Stimulated activated CD4-positive, alpha-beta T cell treated with anti-CD3 and anti-CD28 coated beads, TNF-alpha, amount 100 ng/mL, for 24 hours (primary cell): ENCODE measurements at places on chromosomes 3 and 15.
A peak's percentile ranks its signal among the peaks of the same experiment; 100 is the strongest.

DNA sequence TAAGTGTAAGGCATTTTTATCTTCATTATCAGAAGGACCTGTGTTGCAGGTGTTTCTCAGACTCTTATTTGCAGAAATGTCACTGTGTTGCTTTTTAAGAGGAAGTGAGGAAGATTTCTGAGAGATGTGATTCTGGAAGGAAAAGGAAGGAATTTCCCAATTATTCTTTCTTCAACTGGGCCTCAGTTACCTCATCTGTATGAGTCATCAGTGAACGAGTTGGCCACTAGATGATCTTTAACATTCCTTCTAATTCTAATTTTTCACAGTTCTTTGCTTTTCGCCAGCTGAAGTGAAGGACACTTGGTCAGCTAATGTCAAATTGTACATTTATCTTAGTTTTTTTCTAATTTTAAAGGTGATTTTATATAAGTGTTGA, 28.9 kb downstream of the CLEC3B start:
- no peak for DNase-seq

DNA sequence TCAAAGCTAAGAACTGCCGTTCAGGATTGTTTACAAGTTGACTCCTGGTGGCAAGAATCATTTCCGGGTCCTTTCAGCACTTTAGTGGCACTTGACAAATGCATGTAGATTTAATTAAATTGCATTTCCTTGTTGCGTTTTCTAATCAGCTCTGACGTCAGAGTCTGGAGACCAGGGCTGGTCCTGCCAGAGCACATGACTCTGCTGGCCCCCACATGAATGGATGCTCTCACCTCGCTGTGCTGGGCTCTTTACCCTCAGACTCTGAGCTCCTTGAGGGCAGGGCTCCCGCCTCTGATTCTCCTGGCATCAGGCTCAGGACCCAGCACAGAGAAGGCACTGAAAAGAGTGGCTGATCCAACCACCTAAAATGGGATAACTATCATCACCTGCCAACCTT, 69.4 kb downstream of the FEM1B start:
- no peak for DNase-seq

DNA sequence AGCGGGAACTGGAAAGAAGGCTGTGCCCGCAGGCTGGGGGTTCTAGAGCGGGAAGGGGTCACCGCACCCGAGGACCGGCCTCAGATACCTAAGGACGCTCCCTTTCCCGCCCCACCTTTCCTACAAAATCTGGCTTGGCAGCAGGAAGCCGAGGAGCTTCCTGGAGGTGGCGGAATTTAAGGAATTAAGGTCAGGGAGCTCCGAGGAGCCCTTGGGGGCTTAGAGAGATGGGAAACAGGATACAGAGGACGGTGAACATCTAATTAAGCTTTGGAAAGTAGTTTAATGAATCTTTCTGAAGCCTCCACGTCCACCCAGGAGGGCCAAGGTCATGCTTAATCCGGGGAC, 507 bp upstream of the AP3B2 start:
- DNase-seq = no peak

GRCh38 chr15:58966698-58967097, 20.8 kb upstream of the RNF111 start:
- no peak for DNase-seq

GRCh38 chr3:71152892-71153265, 430.6 kb downstream of the FOXP1 start:
- DNase-seq = no peak

- DNase-seq = no peak
These were observed 10.9 kb downstream of the CCR5AS start for GRCh38 chr3:46395766-46396530.

GRCh38 chr3:185724761-185725160, 100.1 kb downstream of the IGF2BP2 start:
- DNase-seq = no peak

DNA sequence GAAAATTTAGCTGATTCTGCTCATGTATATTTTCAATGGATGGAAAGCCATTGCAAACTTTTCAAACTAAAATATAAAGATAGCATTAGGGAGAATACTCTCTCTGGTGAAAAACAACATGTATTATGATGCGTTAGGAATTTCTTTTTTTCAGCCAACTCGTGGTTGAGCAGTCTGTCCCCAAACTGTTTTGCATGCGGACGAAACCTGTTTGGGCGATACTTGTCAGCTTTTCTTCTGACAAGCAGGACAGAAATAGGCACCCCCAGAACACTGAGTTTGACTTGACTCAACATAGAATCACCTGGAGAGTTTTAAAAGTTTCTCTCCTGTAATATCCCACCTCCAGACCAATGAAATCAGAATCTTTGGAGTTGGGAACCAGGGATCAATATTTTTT, 417.5 kb upstream of the TPRG1 start:
- no peak for DNase-seq

DNA sequence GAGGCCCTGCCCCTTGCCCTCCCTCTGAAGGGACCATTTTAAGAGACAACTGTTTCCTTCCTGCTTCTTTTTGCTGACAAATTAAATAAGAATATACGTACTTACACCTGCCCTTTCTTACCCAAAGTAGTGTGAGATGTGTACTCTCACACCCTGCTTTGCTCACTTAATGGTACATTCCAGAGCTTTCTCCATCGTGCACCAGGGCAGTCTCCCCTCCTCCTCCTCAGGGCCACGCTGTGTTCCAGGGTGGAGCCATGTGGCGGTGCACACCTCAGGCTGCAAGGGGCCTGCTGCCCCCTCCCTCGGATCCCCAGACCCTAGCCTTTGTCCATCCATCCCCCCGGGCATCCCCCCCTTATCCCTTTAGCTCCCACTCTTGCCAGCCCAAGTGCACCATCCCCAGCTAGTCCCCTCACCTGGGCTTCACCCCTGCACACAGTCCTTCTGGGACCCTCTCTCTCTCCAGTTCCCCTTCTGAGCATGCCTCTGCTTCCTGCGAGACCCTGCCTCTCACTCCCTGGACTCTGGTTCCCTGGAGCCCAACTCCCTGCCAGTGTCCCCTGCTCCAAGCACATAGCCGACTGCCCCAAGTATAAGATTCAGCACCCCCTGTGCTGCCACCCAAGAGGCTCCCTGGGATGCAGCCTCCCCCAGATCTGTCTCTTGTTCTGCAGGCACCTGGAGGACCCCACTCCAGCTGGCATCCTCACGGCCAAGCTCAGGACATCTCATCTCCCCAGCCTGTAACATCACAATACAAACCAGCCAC, 89.5 kb upstream of the IQSEC1 start:
- no peak for DNase-seq

- no peak for DNase-seq
These were observed 169.2 kb downstream of the ROBO1 start for GRCh38 chr3:79598594-79598993.

DNA sequence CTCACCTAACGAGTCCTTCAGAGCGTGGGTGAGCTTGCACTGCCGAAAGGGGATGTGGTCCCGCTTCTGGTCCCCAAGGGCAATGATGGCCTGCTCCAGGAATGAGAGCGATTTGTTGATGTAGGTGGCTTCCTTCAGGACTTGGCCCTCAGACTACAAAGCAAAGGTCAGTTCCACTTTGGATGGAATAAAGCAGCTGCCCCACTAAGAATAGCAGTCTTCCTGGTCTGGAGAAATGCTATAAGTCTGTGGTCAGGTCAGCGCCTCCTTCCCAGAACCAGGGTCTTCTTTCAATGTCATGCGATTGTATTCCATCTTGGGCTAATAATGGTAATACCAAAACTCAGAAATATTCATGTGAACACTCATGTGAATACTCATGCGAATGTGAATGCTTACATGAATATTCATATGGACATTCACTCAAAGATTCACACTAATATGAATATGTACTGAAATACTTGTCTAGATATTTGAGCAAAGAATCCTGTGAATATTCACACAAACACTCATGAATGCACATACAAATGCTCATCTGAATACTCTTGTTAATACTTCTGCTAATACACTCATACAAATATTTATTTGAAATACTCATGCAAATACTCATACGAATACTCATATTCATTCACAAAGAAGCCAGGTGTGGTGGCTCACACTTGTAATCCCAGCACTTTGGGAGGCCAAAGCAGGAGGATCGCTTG, 16.7 kb downstream of the KIF9 start:
- DNase-seq = no peak

DNA sequence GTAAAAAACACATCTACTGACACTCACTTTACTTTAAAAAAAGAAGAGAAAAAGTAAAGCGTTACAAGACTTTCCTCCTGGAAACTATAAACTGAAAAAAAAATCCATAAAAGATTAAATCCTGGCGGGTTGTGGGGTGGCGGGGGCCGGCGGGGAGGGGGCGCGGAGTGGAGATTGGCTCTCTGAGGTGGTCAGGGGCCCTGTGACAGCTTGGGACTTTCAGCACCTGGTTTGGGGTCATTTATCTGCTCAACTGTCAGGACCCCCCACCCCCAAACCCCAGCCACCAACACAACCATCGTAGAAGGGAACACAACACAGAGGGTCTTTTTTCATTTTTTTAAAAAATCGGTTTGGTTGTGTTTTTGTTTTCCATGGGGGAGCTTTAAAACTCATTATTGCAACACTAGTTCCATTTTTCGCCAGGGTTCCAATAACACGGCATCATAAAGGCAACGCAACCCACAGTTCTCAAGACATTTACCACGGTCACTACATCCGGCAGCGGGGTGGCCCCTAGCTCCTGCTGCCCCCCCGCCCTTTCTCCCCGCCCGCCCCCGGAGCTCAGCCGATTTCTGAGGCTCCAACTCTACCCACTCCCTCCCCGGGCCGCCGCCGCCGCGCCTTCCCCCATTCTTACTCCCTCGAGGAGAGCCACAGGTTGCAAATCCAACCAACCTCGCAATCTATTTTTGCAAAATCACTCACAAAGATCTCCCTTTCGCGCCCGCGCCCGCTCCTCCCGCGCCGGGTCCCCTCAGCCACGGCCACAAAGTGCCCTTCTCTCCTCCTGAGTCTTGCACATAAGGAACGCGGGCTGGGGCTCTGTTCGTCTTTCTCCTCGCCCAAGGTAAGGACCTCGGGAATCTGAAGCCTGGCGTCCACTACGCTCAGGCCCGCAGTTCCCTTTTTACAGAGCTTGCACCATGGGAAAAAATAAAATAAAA, 1.8 kb downstream of the BCL6 start:
- DNase-seq = peak; percentile 48

DNA sequence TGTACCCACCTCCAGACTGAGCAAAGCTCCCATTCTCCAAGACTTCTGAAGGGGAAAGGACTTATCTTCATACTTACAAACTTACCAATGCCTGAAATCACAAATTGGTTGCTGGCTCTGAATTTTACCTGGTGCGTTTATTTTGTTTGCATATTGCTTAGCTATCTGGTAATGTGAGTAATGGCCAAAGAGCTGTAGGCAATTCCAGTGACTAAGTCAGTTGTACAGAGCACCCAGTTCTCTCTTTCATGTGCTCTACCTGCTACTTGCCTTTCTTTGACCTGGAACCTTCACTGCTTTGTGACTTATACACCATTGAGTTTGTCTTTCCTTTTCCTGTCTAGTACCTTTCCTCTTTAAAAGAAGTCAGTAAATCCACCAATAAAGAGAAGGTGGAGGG, 755.9 kb upstream of the LMCD1 start:
- DNase-seq = no peak

- DNase-seq = no peak
These were observed 165.8 kb downstream of the ERC2 start for GRCh38 chr3:56302417-56302816.

- no peak for DNase-seq
These were observed 22.0 kb downstream of the ACAD11 start for GRCh38 chr3:132637590-132637989.

DNA sequence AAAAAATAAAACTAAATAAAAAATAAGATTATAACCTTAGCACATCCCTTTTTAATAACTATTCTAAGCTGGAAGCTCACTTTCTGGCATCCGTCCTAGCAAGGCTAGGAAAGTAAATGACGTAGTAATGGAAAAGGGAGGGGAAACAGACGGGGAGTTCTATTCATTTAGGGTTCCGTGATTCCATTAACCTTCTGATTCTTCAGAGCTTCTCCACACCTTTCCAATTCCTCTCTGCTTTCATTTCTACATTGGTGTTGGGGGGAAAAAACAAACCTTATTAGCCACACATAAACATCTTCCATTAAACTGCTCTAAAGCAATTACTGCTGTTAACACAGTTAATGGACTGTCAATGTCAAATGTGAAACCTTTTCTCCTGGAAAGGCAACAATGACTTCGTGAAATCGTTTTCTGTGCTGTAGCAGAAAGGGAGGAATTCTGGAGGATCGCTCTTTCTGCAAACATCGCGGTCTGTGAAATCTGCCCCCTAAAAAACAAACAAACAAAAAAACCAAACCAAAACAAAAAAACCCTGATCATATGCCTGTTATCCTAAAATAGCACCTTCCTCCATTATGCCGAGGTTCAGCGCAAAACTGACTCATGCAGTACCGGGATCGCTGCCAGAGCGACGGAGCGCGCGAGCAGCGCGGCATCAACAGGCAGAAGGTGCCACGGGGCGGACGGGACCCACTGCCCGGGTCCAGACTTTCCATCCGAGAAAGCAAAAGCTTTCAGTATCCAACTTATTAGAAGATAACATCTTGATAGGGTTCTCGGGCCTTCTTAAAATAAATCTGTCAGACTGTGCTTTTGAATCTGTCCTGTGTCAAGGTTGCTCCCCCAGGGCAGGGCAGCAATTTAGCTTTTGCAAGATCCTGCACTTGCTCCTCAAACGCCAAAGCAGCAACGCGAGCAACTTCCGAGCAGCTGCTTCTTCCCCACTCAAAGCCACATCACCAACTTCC, 156.2 kb downstream of the FGF12 start:
- no peak for DNase-seq

- DNase-seq = no peak
These were observed 7.2 kb upstream of the SEC22A start for GRCh38 chr3:123194552-123194951.

DNA sequence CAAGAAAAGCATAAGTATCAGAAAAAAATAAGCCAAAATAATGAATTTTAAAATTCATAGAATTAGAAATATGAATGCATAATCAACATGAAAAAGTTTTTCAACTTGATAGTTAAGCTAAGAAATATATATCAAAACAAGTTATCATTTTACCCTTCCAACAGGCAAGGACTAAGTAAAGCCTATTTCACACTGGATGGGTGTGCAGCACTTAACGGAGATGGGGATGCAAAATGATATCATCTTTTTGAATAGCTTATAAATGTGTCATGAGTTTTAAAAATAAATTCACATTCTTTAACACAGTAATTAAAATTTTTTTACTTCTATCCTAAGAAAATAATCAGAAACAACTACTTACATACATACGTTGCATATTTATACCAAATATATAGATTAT, 20.9 kb downstream of the PIK3R4 start:
- DNase-seq = no peak

GRCh38 chr3:120429921-120430361, 20.9 kb downstream of the FSTL1 start:
- DNase-seq = no peak

- no peak for DNase-seq
These were observed 92.8 kb downstream of the TFG start for GRCh38 chr3:100802126-100802525.

DNA sequence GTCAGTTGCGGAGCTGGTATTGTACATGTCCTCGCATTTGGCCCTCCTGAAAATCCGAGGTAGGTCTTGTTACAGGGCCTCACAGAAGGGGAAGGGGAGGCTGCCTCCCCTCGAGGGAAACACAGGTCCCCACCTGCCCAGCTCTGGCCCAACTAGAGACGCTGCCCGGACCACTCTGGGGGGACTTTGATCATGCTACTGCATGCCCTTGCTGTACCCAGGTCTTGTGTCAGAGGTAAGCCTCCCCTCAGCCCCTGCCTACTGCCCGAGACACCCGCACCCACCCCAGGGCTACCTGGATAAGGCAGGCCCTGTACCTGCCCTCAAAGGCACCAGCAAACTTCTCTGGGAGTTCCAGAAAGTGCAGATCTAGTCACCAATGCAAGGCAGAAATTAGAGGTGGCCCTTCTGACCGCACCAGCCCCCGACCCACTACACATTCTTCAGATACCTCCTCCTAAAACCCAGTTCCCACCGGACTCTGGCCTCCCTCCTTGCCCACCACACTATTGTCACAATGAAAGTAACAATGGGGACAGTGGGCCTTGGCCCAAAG, 981 bp upstream of the SCAP start:
- no peak for DNase-seq
